Activated CD8-positive, alpha-beta T cell treated with anti-CD3 and anti-CD28 coated beads, Interleukin-2, amount 10 ng/mL, durations not matched to agents 7 days and 5 days (primary cell): ENCODE measurements at places on chromosomes 7 and 10. TPM values are rescaled to one million over a fixed set of nuclear protein-coding genes. Genes with fewer than 3 reads are reported as not detected.

DNA sequence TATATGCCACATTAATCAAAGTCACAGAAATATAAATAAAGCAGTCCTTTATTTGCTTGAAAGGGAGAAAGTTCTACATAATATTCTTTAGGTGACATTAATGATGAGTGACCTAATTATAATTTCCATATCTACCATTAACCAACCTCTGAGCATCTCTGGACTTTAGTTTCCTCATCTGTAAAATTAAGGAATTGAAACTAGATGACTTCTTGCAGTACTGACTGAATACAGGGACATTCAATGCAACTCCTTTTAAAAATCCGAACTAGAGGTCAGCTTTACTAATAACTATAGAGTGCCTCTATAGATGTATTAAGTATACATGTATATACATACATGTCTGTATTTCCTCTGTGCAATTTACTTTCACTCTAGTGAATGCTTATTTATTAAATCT is 3.9 kb downstream of the FMC1 start:
- no peak for DNase-seq
- peaks cover 22% of the 10 kb centered on the region for H3K36me3 ChIP-seq
- H3K4me3 ChIP-seq = no peak overlapping the region
- peaks cover 22% of the 10 kb centered on the region for H3K4me1 ChIP-seq
- H3K27ac ChIP-seq = no peak overlapping the region

Gene CALML3
- total RNA-seq = not detected

DNA sequence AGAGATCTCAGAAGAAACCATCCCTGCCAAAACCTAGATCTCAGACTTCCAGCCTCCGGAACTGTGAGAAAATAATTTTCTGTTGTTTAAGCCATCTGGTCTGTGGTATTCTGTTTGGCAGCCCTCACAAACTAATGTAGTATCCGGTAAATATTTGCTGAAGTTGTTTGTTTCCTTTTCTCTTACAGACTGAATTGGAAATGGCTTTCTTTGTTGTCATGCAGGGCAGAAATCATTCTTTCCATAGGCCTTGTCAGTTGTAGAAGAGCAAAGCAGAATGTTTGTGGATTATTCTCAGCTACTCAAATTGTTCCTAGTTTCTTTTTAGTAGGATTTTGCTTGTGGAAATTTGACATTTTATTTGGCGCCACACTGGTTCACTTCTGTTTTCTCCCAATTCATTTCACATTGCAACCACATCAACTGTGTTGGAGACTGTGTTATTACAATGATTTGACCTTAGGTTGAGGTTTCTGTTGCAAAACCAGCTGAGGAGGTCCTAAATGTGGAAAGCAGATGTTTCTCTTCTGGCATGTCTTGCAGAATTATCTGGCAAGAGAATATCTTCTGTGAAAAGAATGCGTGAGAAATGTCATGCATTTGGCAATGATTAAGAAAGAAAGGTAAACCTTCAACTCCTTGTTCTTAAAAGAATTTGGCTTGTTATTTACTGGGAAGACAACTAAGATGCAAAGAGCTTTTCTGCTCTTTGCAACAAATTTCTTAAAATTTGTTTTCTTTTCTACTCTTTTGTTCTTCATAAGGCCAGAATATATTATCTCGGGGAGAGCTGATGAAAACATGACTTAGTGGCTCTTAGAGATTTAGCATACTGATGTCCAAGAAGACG is 25.8 kb downstream of the ACTA2 start:
- H3K36me3 ChIP-seq = peaks cover 64% of the 10 kb centered on the region
- no peak for DNase-seq
- H3K4me3 ChIP-seq = no peak overlapping the region
- H3K27me3 ChIP-seq = no peaks in the 10 kb centered on the region
- H3K4me1 ChIP-seq = no peaks in the 10 kb centered on the region

Gene DYNC1I1
- not detected for total RNA-seq

DNA sequence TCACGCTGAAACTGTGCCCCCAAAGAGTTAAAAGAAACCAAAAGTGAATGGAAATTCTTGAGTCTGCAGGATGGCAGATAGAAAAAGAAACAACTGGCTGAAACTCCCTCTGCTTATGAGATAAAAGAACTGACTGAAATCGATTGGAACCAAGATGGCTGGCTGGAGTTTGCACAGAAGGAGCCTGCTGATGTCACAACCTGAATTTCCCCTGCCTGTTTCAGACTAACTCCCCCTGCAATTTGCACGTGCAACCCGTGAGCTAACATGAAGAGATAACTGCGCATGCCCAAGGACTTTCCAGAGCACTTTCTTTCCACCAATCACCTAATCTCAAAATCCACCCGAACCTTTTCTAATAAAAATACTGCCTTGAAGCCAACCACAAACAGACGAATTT is 435.5 kb downstream of the CALN1 start:
- H3K4me3 ChIP-seq = no peak overlapping the region
- H3K27me3 ChIP-seq = no peaks in the 10 kb centered on the region
- no peak for DNase-seq

Gene TNS3
- total RNA-seq = not detected

GRCh38 chr10:91897421-91897820 is 11.9 kb downstream of the FGFBP3 start:
- no peak overlapping the region for H3K4me3 ChIP-seq
- H3K36me3 ChIP-seq = no peaks in the 10 kb centered on the region
- peaks cover 12% of the 10 kb centered on the region for H3K4me1 ChIP-seq
- no peak overlapping the region for H3K27ac ChIP-seq
- peaks cover 2% of the 10 kb centered on the region for H3K27me3 ChIP-seq
- DNase-seq = no peak

Gene ERVW-1
- total RNA-seq = not detected

Gene CROT
- 10.2 TPM for total RNA-seq

Gene SFRP4
- not detected for total RNA-seq
